Fibroblast of skin of left quadriceps (primary cell): ENCODE measurements at places on chromosomes 7 and 10.

GRCh38 chr10:82691211-82691610 lies 816.2 kb downstream of the NRG3 start:
- DNase-seq = no peak

GRCh38 chr7:20228654-20229053 lies 11.5 kb upstream of the MACC1 start:
- no peak for DNase-seq

DNA sequence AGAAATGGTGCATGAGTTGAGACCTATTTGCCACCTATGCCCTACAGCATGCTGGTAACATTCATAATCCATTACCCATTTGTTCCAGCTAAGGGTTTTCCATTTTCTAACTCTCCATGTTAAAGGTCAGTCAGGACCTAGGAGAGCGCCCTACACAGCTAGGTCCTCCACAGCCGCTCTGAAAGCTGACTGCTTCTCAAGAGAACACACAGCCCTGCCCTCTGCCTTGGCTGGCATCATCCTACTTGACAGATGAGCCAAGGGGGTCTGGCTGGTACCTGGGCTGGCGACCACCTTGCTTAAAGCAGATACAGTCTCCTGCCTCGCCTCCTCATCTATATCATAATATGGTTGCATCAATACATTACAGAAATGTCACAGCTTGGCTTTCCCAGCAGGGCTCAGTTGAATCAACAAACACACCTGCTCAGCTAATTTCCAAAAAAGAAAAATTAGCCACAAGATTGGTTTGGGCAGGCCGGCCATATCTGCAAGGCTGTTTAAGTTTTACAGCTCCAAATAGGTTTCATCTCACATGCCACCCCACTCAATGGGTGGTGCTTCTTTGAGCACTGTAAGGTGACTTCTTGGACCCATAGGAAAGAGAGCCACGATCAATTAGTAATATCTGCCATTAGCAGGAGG lies 17.3 kb downstream of the TLL2 start:
- no peak for DNase-seq

- no peak for DNase-seq
Measured at GRCh38 chr10:99172950-99173349, 62.7 kb downstream of the HPSE2 start.

GRCh38 chr10:97124211-97124610 lies 61.5 kb downstream of the SLIT1 start:
- DNase-seq = no peak

DNA sequence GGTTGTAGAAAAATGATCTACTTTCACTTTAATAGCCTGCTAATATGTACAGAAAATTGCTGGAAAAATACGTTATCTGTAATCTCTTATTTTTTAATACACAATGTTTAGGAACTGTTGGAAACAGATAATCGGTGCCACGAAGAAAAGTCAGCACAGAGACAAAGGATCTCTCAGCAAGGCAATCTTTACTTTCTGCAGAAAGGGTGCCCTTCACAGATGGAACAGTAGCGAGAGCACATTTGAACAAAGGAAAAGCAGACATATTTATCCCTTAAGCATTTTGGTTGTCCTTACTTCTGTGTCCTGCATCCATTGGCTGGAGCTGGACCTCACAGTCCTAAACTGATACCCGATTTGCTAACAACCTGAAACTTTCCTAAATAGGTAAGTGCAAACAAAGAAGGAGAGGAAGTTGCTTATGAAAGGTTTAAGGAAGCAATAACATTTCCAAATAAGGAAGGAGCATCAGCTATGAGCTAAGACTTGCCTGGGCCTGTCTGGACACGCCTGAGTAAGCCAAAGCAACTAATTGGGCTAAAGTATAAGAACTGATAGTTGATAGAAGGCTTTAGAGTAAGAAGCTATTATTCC lies 640.0 kb downstream of the SH2D4B start:
- DNase-seq = no peak

DNA sequence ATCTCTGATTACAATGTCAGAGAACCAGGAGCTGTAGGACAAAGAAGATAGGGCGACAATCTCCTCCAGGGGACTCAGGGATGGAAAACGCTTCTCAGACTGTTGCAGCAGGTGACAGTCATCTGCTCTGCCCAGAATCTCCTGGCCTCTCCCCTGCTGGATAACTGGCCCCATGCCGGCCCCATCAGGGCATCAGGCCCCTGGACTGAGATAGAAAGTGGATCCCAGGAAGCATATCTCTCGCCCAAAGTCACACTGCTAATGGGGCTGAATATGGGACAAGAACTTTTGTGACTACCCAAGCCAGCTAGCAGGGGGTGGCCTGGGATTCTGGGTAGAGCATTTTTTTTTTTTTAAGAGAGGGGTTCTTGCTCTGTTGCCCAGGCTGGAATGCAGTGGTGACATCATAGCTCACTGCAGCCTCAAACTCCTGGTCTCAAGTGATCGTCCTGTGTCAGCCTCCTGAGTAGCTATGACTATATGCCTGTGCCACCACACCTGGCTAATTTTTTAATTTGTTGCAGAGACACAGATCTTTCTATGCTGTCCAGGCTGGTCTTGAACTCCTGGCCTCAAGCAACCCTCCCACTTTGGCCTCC lies 20.5 kb upstream of the MLXIPL start:
- DNase-seq = no peak

GRCh38 chr7:151438864-151439601 lies 908 bp downstream of the CRYGN start:
- DNase-seq = no peak

DNA sequence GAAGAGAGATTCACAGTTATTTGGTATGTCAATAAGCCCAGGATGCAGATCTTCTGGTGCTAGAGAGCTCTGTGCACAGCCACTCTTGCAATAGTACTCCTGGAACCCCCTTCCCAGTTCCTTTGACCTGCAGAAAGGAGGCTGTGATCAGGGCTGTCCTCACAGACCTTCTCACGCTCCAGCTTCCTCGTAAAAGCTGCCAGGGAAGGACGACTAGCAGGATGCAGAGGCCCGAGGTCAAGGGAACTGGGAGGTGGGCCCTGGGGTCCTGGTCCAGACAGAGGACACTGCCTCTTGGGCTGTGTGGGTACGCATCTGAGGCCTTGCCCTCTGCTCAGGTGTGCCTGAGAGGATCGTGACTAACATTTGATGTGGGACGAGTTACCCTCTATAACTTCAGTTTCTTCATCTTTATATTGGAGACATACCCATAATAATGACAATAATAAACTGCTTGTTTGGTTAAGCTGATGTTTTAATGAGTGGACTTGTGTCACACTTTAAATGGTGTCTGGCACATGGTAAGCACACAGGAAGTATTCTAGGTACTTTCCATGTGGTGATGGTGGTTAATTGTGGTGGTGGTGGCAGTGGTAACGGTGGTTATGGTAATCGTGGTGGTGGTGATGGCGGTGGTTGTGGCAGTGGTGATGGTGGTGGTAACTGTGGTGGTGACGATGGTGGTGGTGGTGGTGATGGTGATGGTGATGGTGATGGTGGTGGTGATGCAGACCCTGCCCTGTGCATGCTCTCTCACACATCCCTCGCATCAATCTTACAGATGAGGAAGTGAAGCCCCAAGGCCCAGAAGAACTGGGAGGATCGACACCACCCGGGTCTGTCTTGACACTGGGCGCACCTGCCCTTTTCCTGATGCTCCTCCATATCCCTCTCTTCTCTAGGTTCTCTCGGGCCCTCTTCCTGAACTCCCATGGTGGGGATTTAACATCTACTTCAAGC lies 235.2 kb upstream of the GRB10 start:
- DNase-seq = no peak

DNA sequence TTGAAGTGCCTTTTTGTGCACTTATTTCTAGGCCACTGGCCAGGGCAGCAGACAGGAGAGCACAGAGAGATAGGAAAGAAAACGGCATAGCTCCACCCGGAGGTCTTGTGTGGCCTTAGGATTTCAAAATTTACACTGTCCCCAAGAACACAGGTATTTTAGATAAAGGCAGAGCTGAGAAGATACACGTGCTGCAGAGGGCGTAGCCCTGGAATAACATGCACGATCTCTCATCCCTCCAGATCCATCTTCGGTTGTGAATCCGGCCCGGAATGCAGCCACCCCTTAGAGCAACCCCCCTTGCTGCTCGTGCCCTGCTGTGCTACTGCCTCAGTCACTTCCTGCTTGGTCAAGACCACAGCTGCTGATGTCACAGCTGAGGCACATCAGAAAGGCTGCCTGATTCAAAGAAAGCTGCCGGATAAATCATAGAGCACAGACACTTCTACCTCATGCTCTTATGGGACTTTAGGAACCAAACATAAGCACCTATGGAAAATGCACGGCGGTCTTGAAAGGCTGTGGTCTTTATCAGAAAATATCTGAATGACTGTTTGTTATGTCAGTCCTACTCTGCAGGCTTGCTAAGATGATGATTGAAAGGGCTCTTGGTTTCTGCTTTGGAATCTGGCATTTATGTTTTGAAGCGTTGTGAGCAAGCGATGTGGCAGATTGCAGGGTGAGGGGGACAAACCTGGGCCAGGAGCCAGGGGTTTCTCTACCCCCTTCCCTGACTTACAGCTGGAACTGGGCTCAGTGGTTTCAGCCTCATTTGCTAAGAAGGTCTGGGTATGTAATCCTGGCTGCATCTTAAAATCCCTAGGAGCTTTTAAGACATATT lies 152.0 kb downstream of the SVIL start:
- DNase-seq = peak; percentile 49

DNA sequence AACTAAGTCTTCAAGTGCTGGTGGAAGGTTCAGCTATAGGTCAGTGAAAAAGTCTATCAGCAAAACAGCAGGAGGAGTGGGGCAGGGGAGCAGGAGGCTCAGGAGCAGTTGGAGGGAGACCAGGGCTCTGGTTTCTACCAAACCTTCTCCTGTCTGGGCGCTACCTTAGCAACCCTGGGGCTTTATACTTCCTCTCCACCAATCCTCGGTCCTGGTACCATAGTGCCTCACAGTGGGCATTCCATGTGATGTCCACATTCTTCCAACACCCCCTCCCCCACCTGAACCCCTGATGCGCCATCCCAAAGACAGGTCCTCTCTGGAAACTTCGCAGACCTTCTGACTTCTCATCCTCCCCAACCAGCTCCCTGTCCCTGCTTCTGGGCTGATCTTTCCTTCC lies 25.3 kb upstream of the ACSM6 start:
- no peak for DNase-seq

- DNase-seq = no peak
Measured at GRCh38 chr10:132671228-132672154, 114.5 kb downstream of the NKX6-2 start.

GRCh38 chr10:74671716-74672115 lies 154.7 kb upstream of the KAT6B start:
- DNase-seq = no peak

DNA sequence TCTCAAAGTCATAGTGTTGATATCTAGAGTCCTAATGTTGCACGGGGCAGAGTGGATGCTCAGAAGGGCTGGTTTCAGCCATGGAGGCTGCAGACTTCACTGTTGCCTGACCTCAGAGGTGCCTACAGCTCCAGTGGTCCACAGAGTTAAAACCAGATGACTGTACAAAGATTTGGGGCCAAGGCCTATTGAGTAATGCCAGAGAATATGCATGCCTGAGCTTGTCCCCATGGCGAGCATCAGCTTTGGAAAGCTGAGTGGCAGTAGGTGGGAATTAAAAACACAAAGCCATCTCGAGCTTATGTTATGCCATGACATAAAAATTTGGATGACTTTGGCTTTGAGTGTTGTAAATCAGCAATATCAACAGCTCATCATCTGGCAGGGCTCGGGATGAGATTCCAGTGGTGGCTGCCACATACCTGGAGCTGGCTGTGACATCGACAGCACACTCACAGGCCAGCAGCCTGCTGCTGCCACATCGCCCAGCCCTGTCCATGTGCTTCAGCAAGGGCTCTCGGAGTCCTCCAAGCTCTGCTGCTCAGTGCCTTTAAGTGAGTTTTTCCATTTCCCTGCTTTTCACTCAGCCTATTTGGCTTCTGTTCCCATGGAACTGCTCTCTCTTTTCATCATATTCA lies 379.6 kb downstream of the TNS3 start:
- DNase-seq = no peak

DNA sequence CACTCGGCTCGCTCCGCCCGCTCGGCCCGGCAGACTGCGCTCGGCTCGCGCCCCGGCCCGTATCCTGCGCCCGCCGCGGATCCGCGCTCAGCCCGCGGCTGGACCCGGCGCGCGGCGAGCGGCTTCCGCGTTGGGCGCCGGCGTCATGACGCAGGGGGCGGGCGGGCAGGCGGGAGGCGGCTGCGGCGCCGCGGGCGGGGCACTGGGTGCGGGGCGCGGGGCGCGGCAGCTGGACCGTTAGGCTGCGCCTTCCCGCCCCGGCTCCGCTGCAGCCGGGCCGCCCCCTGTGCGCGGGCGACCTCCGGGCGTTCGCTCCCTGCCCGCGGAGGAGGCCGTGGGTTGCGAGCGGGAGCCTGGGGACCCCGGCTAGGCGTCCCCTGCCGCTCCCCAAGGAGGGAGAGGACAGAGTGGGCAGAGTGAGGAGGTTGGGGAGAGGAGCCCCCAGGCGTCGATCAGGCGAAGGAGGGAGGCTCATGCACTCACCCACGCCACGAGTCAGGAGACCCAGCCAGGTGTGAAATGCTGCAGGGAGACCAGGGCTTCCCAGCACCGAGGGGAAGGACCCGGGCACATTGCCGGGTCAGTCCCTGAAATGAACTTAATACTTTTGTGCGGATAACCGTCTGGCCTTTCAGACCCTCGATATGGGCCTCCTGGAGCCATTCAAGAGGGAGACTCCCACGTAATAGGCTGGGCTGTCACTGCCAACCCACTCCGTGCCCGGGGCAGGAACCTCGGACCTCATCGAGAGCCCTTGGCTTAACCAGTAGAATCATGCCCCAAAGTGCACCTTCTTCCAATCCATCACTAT lies at the start of gene PIP4K2A:
Gene PIP4K2A (minus strand): TSS at position 100 of the 811 bp plus-strand sequence. CDS start 252 bp downstream, outside the sequence.
- peak; percentile 54 for DNase-seq

DNA sequence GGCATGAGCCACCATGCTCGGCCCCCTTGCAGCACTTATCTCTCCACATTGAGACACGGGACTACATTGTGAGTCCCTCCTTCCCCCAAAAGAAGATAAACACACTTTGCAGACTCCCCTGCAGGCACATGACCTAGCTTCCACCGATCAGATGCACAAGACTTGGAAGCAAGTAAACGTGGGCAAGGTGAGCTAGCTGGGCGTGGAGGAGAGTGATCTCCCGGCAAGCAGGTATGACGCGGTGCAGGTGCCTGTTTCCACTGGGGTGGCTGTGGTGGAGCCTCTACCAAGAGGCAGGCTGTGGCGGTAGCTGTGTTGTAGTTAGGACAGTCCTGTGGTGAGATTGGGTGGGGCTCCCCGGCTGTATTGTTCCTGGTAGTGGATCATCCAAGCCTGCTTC lies 7.7 kb upstream of the COMTD1 start:
- no peak for DNase-seq

DNA sequence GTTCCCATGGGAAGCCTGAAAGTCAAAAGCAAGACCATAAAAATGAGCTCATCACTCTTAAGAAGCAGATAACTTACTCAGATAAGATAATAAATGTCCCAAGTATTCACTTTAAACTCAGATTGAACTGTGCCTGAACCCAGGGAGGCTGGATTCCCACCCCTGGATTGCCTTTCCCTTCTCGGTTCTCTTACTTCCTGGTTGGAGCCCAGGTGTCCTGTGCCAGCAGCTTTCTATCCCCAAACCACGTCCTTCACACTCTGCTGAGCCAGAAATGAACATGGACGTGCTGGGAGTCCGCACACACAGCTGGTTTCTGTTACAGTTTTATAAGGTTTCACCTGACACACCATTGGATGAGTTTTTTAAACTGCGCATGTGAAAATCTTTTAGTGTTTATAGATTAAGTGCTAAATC lies 636.2 kb upstream of the IGFBP3 start:
- DNase-seq = no peak
